ENCODE measurements at places on chromosomes 7 and 10.
A peak's percentile ranks its signal among the peaks of the same experiment; 100 is the strongest.

- DNase-seq = no peak
These were observed 9.3 kb downstream of the MKLN1 start for GRCh38 chr7:131336956-131337355.

DNA sequence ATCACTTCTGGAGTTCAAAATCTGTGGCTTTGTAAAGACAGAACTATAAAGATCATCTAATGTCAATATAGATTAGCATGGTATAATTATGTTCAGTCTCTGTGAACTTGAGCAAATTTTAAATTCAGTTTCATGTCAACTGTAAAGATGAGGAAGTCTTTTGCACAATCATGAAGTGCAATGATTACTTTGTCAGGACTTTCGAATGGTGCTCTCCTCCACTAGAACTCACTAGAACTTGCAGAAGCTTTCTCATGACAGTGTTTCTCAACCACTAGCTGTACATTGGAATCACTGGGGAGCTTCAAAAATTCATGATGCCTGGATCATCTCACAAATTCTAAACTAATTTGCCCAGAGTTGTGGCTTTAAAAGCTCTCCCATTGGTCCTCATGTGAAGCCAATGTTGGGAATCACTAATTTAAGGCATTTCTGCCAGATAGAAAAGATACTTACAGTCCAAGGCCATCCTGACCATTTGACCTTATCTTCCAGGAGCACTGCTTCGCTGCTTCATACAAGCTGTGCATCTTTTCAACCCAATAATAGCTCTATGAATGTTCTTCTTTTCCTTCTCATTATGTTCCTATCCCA lies 12.9 kb downstream of the OR2AE1 start:
- no peak for DNase-seq

DNA sequence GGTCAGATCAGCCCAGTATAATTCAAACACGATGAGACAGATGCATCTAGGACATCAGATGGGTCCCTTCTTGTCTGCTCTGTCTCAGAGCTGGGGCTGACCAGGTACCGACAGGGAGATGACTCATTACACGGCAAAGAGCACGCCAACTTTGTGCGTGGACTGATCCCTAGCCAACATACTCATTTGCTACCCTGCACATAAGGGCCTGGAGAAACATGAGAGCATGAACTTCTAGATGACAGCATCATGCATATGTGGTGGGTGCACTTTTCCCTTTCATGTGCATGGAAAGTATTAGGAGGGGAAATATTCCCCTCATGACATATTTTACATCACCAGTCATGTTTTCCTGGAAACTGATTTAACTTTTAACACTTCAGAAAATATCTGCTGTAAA lies 35.1 kb upstream of the NPVF start:
- no peak for DNase-seq

DNA sequence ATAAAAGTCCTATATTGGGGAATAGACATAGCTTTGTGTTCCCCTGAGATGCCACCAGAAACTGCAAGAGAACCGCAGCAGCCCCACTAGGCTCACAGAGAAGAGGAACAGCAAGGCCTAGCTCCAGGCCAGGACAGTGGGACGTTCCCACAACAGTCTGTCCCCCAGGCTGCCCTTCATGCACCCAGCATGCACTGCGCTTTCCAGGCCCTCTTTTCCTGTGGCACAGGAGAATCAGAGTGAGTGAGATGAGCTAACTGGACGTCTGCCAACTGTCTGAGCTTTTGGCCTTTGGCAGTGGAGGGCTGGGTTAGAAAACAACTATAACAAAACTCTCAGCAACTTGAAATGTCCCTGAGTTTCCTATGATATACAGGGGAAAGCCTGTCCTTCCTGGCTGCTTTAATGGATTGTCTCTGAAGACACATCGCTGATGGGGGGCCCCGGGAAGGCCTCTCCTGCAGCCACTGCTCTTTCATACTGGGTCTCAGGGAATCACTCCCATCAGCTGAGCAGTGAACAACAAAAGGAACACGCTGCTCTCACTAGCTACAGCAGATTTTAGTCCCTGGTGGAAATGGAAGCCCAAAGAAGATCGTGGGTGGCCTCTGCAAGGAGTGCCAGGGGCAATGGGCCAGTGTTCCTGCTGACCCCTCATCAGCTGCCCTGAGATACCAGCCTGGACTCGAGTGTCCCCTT lies 53.5 kb downstream of the PODXL start:
- DNase-seq = no peak

DNA sequence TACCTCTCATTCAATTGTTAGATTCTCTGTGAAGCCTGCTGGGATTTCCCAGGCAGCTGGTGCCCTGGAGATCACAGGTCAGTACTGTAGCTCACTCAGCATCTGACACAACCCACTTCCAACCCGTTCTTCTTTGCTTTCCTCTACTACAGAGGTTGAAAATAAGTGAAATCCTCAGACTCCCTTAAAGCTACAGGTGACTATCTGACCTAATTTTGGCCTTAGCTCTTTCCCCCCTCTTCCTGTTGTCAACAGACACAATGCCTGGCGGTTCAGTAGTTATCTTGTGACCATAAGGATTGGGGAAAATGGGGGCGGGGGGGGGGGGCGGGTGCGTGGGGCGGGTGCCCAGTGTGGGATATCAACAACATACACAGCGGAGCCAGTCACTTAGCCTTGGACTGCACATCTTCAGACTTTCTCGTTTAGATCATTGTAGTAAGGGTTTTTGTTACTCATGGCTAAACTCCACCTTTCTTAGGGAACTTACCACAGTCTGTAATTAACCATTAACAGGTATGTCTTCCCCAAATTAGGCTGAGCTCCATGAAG lies 37.8 kb downstream of the MTPN start:
- DNase-seq = no peak

DNA sequence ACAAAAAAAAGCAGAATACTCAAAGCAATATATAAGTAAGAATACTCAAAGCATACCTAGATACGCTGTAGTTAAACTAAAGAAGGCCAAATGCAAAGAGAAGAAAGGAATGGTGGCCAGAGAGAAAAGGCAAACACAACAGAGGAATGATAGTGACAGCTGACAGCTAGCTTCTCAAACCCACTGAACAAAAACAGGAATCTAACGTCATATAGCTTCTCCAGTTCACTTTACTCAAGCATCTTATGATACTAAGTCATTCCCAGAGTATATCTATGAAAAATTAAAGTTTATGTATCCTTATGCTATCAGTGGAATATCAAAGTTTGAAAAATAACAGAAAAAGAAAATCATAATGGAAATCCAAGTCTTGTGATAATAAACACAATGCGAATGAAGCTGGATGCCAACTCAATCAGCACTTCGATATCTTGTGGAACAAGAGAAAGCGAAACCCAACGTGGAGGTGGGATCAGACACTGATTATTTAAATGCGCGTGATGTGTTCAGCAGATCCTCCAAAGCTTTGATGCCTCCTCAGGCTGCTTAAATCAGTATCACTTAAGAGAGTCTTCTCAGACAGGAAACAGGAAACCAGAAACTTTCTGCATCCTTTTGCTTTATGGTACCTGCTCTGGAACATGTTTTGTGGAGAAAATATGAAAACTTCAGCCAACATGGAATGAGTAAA lies 102.8 kb downstream of the PIP4K2A start:
- DNase-seq = no peak

DNA sequence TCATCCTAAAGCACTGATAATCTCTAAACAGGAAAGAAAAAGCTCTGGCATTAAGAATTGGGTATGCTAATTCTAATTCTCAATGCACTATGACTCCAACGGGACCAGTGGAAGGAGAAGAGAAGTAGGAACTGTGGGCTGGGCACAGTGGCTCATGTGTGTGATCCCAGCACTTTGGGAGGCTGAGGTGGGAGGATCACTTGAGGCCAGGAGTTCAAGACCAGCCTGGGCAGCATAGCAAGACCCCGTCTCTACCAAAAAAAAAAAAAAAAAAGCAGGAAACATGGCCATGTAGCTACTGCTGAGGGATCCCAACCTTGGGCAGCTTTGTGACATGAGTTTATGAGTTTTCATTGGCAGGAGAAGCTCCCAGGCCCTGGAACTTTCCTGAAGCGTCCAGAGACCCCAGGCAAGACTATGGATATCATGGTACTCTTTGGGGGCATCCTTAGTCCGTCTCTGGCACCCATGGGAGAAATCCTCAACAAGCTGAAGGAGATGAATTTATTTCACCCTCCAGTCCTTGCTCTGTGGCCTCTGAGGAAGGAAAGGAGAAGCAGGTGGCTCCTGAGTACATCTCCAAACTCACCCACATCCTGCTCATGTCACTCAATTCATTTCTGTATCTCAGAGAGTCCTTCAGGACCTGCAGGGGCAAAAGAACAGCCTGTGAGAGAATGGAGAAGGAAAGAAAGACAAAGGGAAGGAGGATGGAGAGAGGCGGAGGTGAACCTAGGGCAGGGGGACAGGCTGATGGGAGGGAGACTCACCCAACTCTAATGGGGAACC lies 99.5 kb downstream of the SPDYE5 start:
- no peak for DNase-seq

DNA sequence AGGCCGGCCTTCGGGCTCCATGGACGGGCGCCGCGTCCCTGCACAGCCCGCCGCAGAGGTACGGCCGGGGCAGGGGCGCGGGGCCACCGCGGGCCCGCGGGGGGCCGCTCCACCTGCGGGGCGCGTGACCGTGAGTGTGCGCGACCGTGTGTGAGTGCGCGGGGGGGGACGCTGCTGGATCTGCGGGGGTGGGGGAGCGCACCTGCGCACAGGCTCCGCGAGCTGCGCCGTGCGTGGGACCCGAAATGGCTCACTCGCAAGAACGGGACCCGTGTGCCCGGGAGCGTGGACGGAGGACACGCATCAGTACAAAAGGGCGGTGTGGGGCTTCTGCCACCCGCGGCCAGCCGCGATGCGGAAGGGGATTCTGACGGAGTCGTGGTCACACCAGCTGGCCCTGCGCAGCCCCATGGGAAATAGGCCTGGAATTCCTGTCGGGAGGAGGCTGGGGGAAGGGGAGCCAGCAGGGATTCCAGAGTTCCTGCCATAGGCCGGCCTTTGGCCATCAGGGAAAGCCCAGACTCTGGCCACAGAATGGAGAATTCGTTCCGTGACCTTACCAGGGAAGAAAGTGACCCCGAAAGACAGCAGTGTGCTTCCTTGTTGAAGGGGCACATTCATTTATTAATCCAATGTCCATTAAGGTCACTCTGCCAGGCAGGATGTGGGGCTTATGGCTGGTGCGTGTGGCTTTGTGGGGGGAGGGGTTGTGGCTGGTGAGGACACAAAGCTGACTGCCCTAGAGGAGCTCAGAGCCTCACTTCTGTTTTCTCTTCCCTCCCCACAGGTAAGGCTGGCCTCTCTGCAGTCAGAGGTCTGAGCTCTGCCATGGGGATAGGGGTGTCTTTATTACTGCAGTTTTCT lies 494 bp downstream of the REPIN1 start:
- DNase-seq = peak; percentile 65

- no peak for DNase-seq
These were observed 295.9 kb upstream of the PHF14 start for GRCh38 chr7:10677668-10678232.

- no peak for DNase-seq
These were observed 14.4 kb downstream of the MTPN start for GRCh38 chr7:135962802-135963201.

Measured in stimulated activated CD4-positive, alpha-beta T cell treated with anti-CD3 and anti-CD28 coated beads, Interleukin-1b, Interleukin-23, amount 100 ng/mL, for 4 hours (primary cell).